ENCODE measurements at places on chromosomes 5 and 9. TPM values are rescaled to one million over a fixed set of nuclear protein-coding genes. Genes with fewer than 3 reads are reported as not detected.

GRCh38 chr9:136535070-136535469, 10.8 kb downstream of the NOTCH1 start:
- no peaks in the 10 kb centered on the region for H3K4me1 ChIP-seq
- H3K27ac ChIP-seq, result no peak overlapping the region
- DNase-seq, result no peak

DNA sequence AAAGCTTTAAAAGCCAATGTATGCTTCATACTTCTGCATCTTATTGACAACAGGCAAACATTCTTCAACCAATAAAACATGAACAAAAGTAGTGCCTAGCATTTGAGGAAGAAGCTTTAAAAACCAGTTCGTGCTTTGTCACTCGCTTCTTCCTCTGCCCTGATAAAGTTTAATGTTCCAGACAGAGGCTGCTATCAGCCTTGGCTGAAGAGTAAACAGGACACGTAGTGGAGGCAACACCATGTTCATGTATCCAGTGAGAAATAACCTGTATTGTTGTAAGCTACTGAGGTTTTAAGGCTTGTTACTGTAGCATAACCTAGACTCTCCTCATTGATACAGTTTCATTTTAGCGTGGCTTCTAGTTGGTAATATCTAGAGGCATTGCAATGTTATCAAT, 3.2 kb upstream of the FUBP3 start:
- DNase-seq, result no peak
- no peak overlapping the region for H3K4me3 ChIP-seq
- H3K36me3 ChIP-seq, result no peaks in the 10 kb centered on the region
- H3K27ac ChIP-seq, result peak overlapping the region; percentile 14
- no peaks in the 10 kb centered on the region for H3K27me3 ChIP-seq

Gene FOXI1
- not detected for polyA plus RNA-seq

- no peaks in the 10 kb centered on the region for H3K4me1 ChIP-seq
- no peaks in the 10 kb centered on the region for H3K36me3 ChIP-seq
- H3K27ac ChIP-seq, result no peak overlapping the region
- H3K27me3 ChIP-seq, result no peaks in the 10 kb centered on the region
- no peak overlapping the region for H3K4me3 ChIP-seq
Measured at GRCh38 chr5:54672871-54673270, 155.3 kb downstream of the SNX18 start.

- H3K36me3 ChIP-seq, result no peaks in the 10 kb centered on the region
- H3K27me3 ChIP-seq, result no peaks in the 10 kb centered on the region
- no peak overlapping the region for H3K4me3 ChIP-seq
Measured at GRCh38 chr5:138763037-138763778, 10.0 kb downstream of the CTNNA1 start.

Gene MCTP1
- polyA plus RNA-seq, result 1.3 TPM

GRCh38 chr5:176915906-176916305, 16.8 kb upstream of the HK3 start:
- H3K27ac ChIP-seq, result no peak overlapping the region
- no peak for DNase-seq
- H3K27me3 ChIP-seq, result no peaks in the 10 kb centered on the region
- no peaks in the 10 kb centered on the region for H3K4me1 ChIP-seq
- no peaks in the 10 kb centered on the region for H3K36me3 ChIP-seq
